ENCODE measurements at places on chromosomes 3 and 15. TPM values are rescaled to one million over a fixed set of nuclear protein-coding genes. Genes with fewer than 3 reads are reported as not detected.

IL17RE gene
- total RNA-seq = 0.89 TPM

SLC24A5 gene
- total RNA-seq = not detected

CAMKV gene
- not detected for total RNA-seq

ZNF385D gene
- total RNA-seq = 0.59 TPM

CEMIP gene
- 2.9 TPM for total RNA-seq

CGNL1 gene
- 16.4 TPM for total RNA-seq

PLCL2 gene
- total RNA-seq = 32.4 TPM

CACNA1D gene
- total RNA-seq = 2.7 TPM

STXBP5L gene
- not detected for total RNA-seq

SUCNR1 gene
- total RNA-seq = 1.5 TPM

NUSAP1 gene
- total RNA-seq = 3.1 TPM

GHSR gene
- total RNA-seq = not detected

CLDN16 gene
- total RNA-seq = 0.16 TPM

MBNL1 gene
- total RNA-seq = 327 TPM

ARNT2 gene
- 4.8 TPM for total RNA-seq

SV2B gene
- total RNA-seq = 0.56 TPM

MINAR1 gene
- total RNA-seq = 0.07 TPM

PRICKLE2 gene
- 18.4 TPM for total RNA-seq

CPEB1 gene
- 1.5 TPM for total RNA-seq

LTF gene
- 1.8 TPM for total RNA-seq

EHHADH gene
- 3.6 TPM for total RNA-seq

NANOGP8 gene
- total RNA-seq = 0.39 TPM

TIGIT gene
- 0.67 TPM for total RNA-seq

ACTC1 gene
- total RNA-seq = 8,662 TPM

POPDC2 gene
- 853 TPM for total RNA-seq

RAB5A gene
- total RNA-seq = 40.6 TPM

MNS1 gene
- total RNA-seq = 0.51 TPM

RTP3 gene
- total RNA-seq = not detected

All from right atrium auricular region (tissue), 2 donors.